ENCODE measurements at places on chromosomes 7 and 10. TPM values are rescaled to one million over a fixed set of nuclear protein-coding genes. Genes with fewer than 3 reads are reported as not detected.

GRCh38 chr10:86047588-86047987 is 319.0 kb downstream of the GRID1 start:
- no peak for DNase-seq

- DNase-seq: peak; percentile 83
These were observed 3.6 kb downstream of the HOXA13 start for GRCh38 chr7:27196287-27196767.

The TBL2 gene
- polyA plus RNA-seq: 63.6 TPM

GRCh38 chr10:21953585-21954057 is 49.9 kb downstream of the DNAJC1 start:
- peak; percentile 54 for DNase-seq

DNA sequence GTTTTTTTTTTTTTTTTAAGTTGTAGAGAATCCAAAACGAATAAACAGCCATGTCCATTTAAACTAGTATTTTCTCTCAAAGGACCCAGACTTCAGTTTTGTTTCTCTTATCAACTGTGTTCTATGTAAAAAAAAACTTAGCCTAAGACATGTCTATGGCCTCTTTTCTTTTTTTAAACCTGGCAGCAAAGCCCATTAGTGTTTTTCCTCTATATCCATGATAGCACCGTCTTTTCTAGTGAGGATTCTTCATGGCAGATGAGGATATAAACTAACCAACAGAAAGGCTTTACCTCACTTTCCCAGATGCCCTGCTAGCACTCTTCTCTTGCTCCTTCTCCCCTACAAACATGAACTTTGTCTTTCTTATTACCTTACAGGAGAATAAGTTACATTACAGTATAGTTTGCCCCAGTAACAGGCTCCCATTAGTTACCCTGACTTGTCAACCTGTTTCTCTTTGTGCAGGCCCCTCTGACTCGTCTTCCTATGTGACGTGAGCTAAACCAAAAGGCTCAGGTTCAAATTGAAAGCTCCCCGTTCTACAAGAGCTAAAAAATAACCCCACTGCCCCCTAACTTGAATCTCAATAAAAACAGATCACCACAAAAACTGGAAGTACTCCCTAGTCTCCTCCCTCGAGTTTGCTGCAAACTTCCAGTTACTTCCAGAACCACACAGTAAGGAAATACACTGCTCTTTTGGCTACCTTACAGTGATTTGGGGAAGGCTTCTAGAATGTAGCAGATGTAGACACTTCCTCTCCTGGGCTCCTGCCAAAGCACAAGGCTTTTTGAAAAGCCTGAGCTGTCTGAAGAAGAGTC is 20.1 kb downstream of the P4HA1 start:
- DNase-seq: no peak

DNA sequence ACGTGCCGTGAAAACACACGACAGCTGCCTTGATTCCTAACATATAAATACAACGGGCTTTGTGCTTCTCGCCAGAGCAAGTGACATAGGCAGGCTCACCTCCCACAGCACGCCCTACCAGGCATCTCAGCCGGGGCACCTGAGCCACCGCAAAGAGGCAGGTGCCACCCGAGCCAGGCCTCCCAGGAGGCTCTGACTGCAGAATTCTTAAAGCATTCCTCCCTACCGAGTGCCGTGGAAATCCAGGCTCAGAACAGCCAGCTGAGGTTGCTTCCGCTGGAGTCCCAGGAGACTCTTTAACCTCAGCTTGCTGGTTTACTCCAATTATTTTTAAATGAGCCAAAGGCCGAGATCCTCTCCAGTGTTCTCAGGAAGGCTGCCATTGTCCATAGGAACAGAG is 206.5 kb downstream of the USP6NL start:
- no peak for DNase-seq

- DNase-seq: no peak
These were observed 47.3 kb upstream of the TECTB start for GRCh38 chr10:112235920-112236319.

GRCh38 chr10:56296618-56297017 is 64.4 kb downstream of the ZWINT start:
- DNase-seq: no peak

DNA sequence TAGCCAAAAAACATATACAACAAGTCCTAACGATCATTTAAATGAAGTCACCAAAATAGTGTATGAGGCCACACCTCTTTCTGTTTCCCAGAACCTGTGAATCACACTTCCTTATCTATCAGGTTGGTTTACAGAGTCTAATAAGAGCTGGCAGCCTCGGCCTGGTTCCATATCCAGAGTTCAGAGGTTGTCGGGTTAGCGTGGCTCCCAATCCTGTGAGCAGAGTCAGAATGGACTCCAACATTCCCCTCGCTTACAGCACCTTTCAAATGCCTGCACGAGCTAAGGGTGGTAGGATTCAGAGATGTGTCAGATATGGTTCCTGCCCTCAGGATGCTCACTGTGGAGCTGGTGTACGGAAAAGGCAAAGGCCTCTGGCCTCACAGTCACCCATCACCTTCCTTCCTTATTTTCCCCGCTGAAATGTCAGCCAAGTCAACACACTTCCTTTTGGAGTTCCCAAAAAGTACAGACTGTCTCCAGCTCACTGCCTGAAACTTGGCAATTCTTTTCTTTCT is 6.0 kb downstream of the IL15RA start:
- DNase-seq: no peak

DNA sequence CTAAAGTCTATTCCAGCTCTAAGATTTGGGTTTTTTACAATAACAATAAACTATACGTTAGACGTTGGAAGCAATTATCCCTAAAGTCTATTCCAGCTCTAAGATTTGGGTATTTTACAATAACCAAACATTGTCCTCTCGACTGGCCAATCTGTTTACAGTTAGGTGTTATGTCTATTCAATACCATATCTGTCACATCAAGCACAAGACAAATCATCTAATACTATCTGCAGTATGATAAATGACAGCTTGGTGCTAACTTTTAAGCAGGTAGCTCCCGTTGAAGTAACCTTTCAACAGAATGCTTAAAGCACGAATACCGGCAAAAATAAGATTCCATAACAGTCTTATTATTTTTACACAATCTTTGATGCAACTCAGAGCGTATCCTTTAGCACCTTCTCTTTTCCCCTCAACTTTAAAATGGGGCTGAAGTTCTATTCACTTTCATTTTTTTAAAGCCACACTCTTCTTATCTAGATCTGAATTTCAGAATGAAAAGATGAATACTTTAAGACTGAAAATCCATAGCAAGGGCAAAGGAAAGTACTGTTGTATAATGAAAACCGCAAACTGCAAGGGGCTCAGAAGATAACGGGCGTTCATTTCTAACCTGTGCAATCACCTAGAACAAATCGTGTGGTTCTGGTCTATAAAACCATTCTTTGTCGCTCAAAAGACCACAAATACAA is 925 bp downstream of the H2AZ2 start:
- DNase-seq: no peak

DNA sequence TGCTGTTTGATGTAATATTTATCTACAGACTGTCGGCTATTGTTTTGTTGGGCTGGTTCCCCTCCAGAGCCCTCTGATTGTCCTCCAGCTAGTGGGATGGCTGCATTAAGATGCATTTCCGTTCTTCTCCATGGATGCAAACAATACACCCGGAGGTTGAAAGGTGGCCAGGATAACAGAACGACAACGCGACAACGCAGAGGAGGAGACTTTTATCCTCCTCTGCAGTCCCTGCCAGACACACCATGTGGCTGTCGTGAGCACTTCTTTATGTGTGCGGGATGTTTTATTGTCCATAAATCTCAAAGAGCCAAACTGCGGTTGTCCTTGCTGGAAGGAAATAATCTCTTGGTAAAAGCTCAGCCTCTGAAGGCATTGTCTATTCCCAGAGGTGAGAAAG is 39.1 kb upstream of the TCERG1L start:
- DNase-seq: no peak

The C10orf105 gene
- polyA plus RNA-seq: not detected

GRCh38 chr10:19904202-19904661 is 88.0 kb downstream of the PLXDC2 start:
- DNase-seq: no peak

DNA sequence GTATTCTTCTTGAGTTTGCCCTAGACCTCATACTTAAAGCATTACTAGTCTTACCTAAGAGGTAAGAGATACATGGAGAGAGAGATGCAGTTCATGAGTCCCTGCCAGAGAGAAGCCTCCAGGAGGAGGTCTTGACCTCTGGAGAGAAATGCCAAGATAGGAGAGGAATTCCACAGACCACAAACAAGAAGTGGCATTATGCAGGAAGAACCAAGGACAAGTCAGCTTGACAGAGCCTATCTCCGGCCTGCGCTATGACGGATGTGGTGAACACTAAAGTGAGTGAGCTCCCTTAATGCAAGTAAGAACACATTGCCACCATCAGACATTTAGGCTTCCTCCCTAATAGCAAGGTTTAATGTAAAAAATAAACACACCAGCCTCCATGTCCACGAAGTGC is 27.9 kb upstream of the COL1A2 start:
- no peak for DNase-seq

The CDK1 gene
- 20.8 TPM for polyA plus RNA-seq

GRCh38 chr7:5624386-5625365 is 156.8 kb downstream of the RNF216 start:
- DNase-seq: peak; percentile 19

- DNase-seq: peak; percentile 99
These were observed at the start of gene DGKI for GRCh38 chr7:137846827-137847567. Gene DGKI, minus strand, starts transcription at chr7:137846974.

- DNase-seq: peak; percentile 52
These were observed 6.7 kb downstream of the OTUD1 start for GRCh38 chr10:23445591-23445990.
